ENCODE measurements at places on chromosomes 1 and 21.

DNA sequence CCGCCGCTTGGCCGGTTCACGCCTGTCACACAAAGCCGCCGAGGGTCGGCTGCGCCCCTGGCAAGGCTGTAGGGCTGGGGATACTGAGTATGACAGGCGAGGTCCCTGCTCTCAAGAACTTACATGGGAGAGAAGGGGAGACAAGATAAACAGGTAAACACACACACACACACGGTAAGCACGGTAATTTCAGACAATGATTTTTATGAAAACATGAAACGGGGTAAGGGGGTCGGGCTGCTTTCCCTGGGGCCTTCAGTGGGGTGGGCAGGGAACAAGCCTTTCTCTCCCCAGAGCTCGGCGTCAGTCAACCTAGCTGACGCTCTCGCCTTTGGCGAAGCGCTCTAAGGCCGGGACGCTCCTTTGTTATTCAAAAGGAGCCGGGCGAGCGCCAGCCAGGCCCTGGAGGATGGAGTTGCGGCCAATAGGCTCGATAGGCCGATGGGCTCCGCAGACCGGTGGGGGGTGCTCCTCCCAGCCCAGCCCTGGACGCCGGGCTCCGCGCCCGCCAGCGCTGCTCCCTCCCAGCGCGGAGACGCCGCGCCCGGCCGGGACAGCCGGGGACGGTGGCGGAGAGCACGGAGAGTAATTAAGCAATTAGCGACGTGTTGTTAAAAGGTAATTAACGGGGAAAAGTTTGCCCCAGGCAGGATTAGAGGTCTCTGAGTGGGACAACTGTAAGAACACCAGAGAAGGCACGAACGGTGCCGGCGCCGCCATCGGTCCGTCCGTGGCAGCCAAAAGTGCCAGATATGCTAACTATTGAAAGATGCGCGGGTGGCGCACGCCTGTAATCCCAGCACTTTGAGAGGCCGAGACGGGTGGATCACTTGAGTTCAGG, 950 bp upstream of the INKA2 start:
- peak; percentile 49 for DNase-seq

DNA sequence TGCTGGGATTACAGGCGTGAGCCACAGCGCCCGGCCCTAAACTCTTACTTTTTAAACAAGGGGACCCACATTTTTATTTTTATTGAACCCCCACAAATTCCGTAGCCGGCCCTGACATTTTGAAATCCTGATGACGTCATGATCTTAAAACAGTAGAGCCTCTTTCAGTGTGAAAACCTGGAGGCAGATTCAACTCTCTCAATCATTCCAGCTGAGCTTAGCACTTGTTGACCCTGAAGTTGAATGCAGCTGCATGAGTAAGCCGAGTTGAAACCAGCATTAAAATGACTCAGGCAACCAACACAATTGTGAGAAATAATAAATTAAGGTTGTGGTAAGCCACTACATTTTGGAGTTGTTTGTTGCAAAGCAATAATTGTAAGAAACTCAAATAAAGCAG, 93.9 kb upstream of the ADGRL4 start:
- DNase-seq, result no peak

DNA sequence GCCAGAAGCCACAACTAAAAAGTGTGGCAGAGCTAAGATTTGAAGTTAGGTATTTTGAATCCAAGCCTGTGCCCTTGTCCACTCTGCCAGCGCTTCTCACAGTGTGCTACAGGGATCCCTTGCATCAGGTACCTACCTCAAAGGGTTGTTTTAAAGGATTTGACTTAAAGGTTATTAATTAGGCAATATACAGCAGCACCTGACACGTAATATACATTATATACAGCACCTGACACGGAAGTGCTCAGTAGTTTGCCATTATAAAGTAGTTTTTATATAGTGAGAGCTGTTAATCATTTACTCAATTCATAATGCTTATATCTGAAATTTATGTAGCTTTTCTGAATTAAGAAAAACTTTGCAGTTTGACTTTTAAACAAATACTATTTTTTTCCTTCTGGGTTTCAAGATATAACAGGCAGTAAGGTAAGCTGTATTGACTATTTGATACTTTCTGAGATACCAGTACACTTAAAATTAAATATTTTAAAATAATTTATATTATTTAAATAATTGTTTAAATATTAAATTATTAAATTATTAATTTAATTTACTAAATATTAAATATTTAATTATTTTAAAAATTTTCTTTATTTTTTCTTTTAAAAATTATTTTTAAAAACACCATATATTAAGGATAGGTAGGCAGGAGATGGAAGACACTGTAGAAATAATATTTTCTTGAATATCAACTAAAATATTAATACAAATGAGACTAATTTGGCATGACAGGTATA, 33.3 kb downstream of the TSNAX start:
- DNase-seq, result no peak

- no peak for DNase-seq
Measured at GRCh38 chr1:114803001-114803400, 22.5 kb upstream of the SIKE1 start.

DNA sequence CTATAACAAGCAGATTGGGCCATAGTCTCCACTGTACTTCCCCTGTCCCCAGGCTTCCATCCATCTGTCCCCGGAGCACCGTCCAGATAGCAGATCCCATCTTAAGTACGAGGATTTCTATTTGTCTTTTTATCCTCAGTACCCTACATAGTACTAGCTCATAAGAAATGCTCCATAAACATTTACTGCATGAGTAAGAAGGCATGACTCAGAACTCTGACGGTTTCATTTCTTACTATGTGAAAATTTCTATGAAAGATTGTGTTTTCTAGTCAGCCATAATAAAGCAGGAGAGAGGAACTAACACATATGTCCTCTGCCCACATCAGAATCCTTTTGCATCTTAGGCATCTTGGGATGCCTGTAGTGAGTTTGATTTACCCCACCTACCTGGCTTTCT, 49.5 kb downstream of the CHD1L start:
- no peak for DNase-seq

- peak; percentile 24 for DNase-seq
Measured at GRCh38 chr1:119275145-119276134, 93.1 kb upstream of the HAO2 start.

DNA sequence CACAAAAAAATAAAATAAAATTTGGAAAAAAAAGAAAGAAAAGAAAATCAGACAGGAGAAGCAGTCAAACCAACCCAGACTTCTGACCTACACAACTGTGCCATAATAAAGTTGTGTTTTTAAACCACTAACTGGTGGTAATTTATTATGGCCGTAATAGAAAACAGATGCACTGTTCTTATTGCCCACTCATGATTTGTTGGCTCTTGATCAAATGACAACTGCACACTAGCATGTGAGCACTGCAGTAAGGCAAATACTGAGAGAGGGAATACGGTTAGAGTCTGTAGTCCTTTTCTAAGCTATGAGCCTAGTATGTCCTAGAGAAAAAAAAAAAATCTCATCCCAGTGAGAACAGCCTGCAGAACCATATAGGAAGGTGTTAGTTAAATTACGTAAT, 61.2 kb upstream of the TNR start:
- DNase-seq, result no peak

DNA sequence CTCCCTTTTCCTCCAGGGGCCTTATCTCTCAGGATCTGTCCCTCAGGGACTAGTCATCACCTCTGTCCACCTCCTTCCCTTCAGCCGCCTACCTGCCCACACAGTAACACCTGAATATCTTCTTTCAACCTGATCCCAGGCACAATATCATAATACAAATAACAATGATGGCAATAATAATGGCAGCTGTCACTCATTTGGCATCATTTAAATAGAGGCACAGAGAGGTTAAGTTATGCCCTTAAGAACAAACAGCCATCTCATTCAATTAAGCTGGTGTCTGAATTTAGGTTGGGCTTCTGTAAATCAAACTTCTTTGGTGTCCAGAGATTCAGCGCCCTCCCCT, 47.5 kb downstream of the AHDC1 start:
- DNase-seq, result no peak

DNA sequence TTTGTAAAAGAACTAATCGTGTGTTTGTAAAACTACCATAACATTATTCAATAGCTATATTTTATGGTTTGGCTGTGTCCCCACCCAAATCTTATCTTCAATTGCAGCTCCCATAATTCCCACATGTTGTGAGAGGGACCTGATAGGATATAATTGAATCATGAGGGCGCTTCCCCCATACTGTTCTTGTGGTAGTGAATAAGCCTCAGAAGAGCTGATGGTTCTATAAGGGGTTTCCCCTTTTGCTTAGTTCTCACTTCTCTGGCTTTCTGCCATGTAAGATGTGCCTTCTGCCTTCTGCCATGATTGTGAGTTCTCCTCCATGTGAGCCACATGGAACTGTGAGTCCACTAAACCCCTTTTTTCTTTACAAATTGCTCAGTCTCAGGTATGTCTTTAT, 1372.3 kb downstream of the AMY1C start:
- no peak for DNase-seq

DNA sequence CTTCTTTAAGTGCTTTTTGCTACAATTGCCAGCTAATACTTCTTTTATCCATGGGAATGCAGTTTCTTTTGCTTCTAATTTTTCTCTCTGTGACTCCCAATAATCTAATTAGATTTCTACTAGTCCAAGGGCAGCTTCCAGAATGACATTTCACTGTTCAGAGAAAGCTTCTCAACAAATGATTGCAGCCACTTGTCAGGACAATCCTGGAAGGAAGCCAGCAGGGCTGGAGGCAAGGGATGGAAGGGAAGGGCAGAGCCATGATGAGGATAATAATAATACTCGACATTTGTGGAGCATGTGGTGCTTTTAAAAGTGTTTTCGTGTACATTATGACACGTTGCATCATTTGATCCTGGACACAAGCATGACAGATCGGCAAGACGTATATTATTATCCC, 19.4 kb downstream of the F11R start:
- DNase-seq, result peak; percentile 13

GRCh38 chr1:2152954-2153353, 41.6 kb downstream of the FAAP20 start:
- DNase-seq, result no peak

GRCh38 chr1:82806133-82806532, 1005.4 kb downstream of the ADGRL2 start:
- DNase-seq, result no peak

GRCh38 chr1:227828786-227829185, 13.3 kb downstream of the PRSS38 start:
- DNase-seq, result no peak

DNA sequence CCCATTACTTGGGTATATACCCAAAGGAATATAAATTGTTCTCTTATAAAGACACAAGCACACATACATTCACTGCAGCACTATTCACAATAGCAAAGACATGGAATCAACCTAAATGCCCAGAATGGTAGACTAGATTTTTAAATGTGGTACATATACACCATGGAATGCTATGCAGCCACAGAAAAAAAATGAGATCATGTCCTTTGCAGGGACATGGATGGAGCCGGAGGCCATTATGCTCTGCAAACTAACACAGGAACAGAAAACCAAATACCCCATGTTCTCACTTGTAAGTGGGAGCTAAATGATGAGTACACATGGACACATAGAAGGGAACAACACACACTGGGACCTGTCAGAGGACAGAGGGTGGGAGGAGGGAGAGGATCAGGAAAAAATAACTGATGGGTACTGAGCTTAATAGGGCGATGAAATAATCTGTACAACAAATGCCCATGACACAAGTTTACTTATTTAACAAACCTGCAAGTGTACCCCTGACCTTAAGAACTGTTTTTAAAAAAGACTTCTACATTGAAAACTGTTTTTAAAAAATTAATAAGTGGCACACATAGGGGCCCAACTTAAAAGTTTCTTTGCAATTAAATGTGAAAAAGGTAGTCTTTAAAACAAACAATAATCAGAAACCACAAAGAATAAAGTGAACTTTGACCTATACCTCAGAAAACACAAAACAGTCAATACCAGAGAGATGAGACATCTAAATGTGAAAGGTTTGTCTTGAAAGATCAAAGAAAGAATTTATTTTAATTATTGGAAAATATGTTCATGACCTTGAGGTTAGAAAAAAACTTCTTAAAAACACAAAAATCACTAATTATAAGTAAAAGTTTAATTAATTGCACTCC, 75.2 kb downstream of the CDC42BPA start:
- DNase-seq, result no peak

DNA sequence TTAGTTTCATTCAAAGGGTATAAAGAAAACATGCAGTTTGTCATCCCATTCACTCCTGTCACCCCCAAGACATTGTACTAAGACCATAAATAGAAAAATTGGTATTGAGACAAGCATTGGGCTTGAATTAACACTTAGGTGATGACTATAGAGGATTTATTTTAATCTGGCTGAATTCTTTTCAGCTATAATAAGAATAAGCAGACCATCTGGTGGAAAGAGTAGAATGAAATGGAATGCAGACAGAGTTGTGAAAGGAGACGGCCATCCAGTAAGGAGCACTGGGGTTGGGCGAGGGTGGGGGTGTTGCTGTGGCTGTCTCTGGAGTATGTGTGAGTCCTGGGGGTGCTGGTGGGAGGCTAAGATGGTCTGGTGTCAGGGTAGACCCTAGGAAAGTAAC, 125.0 kb upstream of the IVNS1ABP start:
- no peak for DNase-seq

DNA sequence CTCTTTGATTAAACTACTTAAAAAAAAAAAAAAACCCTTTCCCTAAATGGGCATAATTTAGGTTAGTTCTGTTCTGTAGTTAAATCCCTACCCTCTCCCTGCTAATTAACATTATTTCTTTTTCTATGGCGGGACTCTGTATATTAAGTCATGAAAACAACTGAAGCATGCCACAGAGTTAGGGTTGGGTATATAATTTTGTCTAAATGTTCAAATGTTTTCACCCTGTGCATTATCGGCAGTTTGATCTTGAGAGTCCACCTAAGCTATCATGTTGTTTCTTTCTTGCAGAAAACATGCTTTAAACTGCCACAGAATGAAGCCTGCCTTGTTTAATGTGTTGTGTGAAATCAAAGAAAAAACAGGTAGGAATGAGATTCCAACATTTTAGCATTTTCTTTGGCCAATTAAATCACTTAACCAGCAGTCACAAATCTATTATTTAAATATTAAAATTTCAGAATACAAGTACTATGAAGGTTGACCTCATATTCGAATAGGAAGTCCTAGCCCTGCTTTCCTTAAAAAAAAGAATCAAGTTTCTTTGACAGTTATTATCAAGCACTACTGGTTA, 4.0 kb downstream of the PBX1 start:
- DNase-seq, result no peak

GRCh38 chr1:24284156-24284471, 35.0 kb upstream of the GRHL3 start:
- no peak for DNase-seq

GRCh38 chr1:231424950-231425805, 3.1 kb upstream of the EGLN1 start:
- DNase-seq, result no peak

GRCh38 chr21:37593740-37594471, 227.3 kb downstream of the DYRK1A start:
- DNase-seq, result no peak

- DNase-seq, result no peak
Measured at GRCh38 chr1:171929121-171929520, 87.8 kb downstream of the DNM3 start.

- DNase-seq, result no peak
Measured at GRCh38 chr1:200473698-200474371, 64.0 kb upstream of the ZNF281 start.

DNA sequence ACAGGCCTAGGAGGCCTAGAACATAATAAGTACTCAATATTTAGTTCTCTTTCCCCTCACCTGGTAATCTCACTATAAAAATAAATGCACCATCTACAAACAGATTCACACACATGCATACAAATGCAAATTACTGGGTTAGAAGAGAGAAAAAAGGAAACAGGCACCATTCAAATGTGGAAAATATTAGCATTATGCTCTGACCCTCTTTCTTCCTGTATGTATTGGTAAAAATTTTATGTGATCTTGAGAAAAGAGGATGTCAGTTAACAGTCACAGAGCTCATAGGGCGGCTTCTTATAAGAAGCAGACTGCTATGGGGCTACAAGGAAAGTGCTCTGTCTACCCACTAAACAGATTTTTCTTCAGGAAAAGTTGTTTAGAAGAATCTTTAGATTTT, 565.4 kb downstream of the LMO4 start:
- no peak for DNase-seq

All from NCI-H1436 (cell line).